Stimulated activated CD4-positive, alpha-beta T cell treated with anti-CD3 and anti-CD28 coated beads, Interleukin-12 subunit alpha, Interleukin-12 subunit beta, amount 100 ng/mL, for 48 hours (primary cell): ENCODE measurements at places on chromosomes 6 and 20.

GRCh38 chr6:30884521-30885480 is 482 bp downstream of the DDR1 start:
- peak; percentile 29 for DNase-seq

GRCh38 chr6:43953794-43954310 is 173.4 kb downstream of the MRPL14 start:
- DNase-seq, result no peak

- no peak for DNase-seq
These were observed 6.5 kb downstream of the RNF144B start for GRCh38 chr6:18393698-18394097.

DNA sequence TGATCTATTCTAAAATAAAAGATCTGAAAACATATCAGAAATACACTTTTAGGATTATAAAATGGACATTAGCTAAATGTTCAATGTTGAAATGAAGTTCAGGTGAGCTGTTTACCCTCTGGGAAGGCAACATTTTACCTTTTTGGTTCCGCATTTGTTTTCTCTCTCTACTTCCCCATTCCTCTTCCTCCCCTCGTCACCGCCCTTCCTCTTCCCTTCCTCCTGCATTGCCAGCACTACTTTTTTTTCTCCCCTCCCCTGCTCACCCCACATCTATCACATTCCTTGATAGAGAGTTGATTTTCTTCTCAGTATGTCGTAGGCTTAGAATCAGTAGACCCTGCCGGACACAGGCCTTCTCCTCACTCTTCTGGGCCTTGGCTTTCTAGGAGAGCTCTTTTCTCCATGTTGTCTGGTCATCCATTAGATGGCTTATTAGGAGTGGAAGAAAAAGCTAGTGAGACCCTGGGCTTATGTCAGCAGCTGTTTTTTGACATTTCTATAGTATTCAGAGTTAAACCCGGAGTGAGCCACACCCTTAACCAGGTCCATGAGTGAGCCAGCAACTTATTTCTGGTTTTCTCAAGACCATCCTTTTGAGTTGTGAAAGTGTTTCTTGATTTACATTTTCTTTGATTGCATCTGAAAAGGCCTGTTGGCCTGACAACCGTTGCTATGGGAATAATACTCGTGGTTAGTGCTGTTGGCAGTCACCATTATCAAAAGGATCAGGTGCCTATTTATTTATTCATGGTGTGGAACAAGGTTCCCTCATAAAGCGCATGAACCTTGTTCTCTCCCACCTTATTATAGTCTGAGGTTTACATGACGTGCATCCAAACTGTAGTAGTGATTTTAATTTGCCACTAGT is 90.9 kb downstream of the DTD1 start:
- no peak for DNase-seq

DNA sequence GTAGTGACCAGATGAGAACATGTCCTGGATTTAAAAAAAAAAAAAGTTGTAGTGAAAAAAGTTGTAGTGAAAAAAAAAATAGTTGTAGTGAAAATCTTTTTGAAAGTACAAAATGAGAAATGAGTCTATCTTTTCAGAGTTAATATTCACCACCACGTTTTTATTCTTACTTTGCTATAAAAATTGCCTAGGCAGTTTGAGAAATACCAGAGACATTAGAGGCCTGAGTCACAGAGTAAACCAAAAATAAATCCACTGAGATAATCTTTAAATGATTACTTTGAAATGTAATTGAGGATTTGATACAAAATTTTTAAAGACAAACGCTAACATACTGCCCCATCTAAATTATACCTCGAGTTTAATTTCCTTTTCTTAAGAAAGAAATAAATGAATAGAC is 101.2 kb upstream of the TIAM2 start:
- no peak for DNase-seq

GRCh38 chr6:166470029-166470862 is 87.5 kb upstream of the MPC1 start:
- DNase-seq, result no peak

DNA sequence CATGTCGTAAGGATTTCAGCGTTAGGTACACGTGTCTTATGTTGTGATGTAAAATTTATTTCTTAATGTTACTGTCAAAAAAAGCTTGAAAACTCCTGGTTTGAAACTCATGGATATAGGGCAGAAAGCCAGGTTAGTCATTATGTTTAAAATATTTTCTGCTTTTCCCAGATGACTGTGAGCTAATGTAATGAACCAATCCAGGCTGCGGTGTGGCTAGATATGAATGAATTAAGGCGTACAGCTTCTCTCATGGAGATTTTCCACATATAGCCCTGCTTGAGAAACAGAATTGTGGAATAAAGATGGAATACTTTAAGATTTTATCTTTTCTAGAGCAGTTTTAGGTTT is 80.3 kb upstream of the STMND1 start:
- DNase-seq, result no peak

DNA sequence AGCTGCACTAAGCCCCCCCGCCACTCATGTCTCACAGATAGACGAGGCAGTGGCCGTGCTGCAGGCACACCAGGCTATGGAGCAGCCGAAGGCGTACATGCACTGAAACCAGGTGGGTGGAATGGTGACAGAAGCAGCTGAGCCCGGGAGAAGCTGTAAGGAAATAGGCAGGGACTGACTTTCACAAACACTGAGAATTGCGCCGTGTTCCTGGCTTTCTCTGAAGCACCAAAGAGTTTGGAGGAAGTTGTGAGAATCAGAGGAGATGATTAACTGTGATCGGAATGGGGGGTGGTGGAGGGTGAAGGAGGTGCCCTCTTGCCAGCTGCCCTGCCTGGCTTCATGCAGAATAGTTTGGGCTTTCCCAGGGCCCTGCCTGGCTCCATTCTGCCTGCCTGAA is 21.6 kb downstream of the TOMM34 start:
- DNase-seq, result no peak

GRCh38 chr6:7933794-7934193 is 23.2 kb upstream of the TXNDC5 start:
- DNase-seq, result no peak

DNA sequence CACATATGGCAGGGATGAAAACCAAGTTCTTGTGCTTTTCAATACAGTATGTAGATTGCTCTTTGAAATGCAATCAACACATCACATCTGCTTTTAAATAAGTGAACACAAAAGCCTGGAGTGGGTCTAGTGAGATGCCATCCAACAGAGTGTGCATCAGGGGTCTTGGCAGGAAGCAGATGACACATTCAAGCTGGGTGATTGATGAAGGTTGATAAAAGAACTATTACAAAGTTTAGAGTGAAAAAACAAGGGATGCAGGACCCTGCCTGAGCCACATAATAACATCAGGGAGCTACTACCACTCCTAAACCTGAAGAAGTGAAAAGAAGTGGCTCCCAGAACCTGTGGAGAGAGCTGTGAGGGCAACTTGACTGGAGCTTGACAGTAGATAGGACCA is 16.6 kb upstream of the PLCB1 start:
- DNase-seq, result no peak

GRCh38 chr6:134020543-134020942 is 31.9 kb downstream of the SLC2A12 start:
- no peak for DNase-seq

DNA sequence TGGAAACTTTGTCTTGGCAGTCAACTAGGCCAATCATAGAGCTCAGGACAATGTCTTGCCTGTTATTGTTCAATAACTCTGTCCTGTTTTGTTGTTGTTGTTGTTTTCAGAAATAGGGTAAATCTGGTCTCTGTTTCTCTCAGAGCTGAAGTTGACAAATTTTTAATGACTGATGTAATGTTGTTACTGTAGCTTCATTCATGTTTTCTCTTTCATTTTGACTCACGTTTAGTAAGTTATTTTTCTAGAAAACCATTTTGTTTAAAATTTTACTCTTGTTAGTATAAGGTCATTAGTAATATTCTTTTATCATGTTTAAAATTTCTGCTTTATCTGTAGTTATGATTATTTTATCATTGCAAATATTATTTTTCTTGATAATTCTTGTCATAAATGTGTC is 51.6 kb upstream of the GRIK2 start:
- DNase-seq, result no peak

- no peak for DNase-seq
These were observed 398.4 kb upstream of the ID4 start for GRCh38 chr6:19438566-19439353.

GRCh38 chr6:168655462-168656152 is 214.6 kb downstream of the SMOC2 start:
- no peak for DNase-seq

GRCh38 chr6:69693762-69694161 is 103.0 kb downstream of the LMBRD1 start:
- DNase-seq, result no peak

- no peak for DNase-seq
These were observed 11.3 kb upstream of the MAPRE1 start for GRCh38 chr20:32808438-32808837.

GRCh38 chr20:51668515-51668914 is 99.7 kb downstream of the ATP9A start:
- no peak for DNase-seq

GRCh38 chr6:166395351-166395750 is 12.6 kb upstream of the MPC1 start:
- DNase-seq, result no peak

DNA sequence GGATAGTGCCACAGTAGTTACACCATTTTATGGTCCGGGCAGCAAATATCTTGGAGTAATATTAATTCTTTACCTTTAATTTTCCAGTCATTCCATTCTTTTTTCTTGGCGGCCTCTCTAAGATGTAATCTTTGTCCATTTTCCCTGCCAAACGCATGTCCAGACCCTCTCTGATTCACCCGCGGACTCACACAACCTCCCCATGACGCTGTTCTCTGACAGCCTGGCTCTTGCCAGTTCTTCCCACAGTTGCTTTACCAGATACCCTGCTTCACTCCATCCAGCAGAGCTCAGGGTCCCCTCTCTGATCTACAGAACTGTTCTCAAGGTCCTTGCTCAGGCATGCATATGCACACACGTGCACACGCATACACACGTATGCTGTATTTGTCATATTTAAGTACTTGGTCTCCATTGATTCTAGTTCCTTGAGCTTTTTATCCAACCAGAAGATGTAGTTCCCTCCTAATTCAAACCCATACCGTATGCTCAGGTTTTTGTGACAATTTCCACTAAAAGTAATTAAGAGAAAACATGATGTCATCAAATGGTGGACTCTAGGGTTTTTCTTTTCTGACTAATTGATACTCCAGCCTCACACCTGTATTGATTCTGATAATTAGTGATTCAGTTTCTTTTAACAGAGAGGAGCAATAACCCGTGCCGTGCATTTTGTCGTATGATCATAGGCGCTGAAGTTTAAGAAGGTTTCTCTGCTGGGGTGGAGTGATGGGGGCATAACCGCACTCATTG is 10.0 kb downstream of the BPHL start:
- DNase-seq, result no peak

- DNase-seq, result no peak
These were observed 5.8 kb downstream of the SPO11 start for GRCh38 chr20:57335392-57335791.

- DNase-seq, result no peak
These were observed 12.2 kb upstream of the AKIRIN2 start for GRCh38 chr6:87714093-87714842.

GRCh38 chr6:2020909-2021308 is 224.5 kb downstream of the GMDS start:
- DNase-seq, result no peak

DNA sequence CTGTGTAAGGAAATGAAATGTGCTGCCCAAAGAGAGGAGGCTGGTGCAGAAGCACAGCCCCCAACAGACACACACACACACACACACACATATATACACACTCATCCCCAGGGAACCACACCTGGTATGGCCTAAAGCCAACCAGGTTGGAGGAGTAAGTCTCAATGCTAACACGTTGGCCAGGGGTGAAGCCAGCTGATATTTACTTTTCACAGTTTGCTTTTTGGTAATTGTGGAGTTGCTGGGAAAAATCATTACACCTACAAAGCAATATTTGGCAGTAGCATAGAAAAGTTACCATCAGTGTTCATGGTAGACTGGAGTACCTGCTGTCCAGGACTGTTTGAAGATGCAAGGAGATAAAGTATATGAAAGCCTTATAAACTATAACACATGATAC is 50.3 kb upstream of the NAA20 start:
- no peak for DNase-seq

GRCh38 chr6:11485271-11485670 is 52.3 kb upstream of the TMEM170B start:
- DNase-seq, result no peak

- DNase-seq, result no peak
These were observed 12.0 kb downstream of the XRN2 start for GRCh38 chr20:21315138-21315537.

DNA sequence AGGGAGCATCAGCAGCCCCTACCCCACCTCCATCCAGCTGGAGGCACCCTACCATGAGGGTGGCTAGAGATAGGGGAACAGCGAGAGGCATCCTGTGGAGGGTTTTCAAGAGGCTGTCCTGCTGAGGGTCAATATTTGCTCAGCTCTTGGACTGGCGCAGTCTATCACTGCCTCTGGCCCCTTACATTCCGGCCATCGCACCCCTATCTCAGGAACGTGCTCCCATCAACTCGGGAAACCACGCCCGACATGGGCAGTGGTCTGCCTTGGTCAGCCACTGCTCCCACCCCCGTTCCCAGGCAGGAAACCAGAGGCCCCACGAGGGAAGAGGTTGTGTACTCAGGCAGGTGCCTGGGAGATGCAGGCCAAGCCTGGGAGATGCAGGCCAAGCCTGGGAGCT is 57.9 kb downstream of the VEGFA start:
- no peak for DNase-seq

DNA sequence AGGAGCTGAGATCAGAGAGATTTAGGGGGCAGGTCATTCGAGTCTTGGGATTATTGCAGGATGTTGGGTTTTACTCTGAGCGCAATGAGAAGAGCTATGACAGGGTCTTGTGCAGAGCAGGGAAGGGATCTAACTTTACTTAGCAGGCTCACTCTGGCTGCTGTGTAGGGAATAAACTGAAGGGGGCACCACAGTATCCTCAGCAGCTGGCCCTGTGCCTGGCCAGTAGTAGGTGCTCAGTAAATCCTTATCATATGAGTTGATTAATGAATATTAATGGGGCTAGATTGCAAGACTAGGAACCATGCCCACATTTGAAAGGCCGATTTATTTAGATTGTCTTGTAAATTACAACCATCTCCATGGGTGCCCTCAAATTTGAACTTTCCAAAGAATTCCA is 4.6 kb upstream of the MDGA1 start:
- DNase-seq, result no peak

DNA sequence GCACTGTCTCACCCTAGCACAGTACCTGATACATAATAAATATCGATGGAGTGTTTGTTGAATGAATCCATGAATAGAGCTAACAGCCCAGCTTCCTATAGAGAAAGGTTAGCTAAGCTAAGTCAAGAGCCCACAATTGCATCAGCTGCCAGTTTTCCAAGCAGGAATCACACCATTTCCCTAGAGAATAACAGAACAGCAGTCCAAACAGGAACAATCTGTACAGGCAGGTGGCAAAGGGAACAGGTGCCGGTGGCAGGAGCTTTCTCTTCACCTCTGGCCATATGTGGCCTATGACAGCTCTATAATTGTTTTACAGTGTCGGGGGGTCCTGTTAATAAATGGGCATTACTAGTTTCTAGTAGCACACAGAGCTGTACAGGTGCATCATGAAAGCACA is 38.8 kb downstream of the ISM1 start:
- no peak for DNase-seq

- no peak for DNase-seq
These were observed 18.5 kb upstream of the SERPINB9 start for GRCh38 chr6:2921520-2922115.

- DNase-seq, result peak; percentile 24
These were observed 852 bp downstream of the GMNN start for GRCh38 chr6:24775520-24776058.

GRCh38 chr20:63417097-63417737 is 55.2 kb downstream of the KCNQ2 start:
- DNase-seq, result no peak
